ENCODE measurements at places on chromosomes 2 and 18. TPM values are rescaled to one million over a fixed set of nuclear protein-coding genes. Genes with fewer than 3 reads are reported as not detected.

PPP1R1C gene
- not detected for total RNA-seq

STARD6 gene
- not detected for total RNA-seq

IL36G gene
- not detected for total RNA-seq

DNAJC5G gene
- not detected for total RNA-seq

TUBB8B gene
- not detected for total RNA-seq

SPRED2 gene
- 1.6 TPM for total RNA-seq
